ENCODE measurements at places on chromosomes 3 and 15.

- DNase-seq, result no peak
Observed at GRCh38 chr3:23308986-23309625, 106.0 kb downstream of the UBE2E2 start.

- no peak for DNase-seq
Observed at GRCh38 chr3:53226142-53226840, 29.5 kb downstream of the TKT start.

GRCh38 chr3:183156266-183156665, 6.3 kb downstream of the LAMP3 start:
- no peak for DNase-seq

- DNase-seq, result no peak
Observed at GRCh38 chr15:34241376-34242330, 16.8 kb downstream of the EMC4 start.

- no peak for DNase-seq
Observed at GRCh38 chr3:132255041-132255745, 62.0 kb upstream of the ACP3 start.

GRCh38 chr3:181615666-181616065, 96.1 kb upstream of the SOX2 start:
- no peak for DNase-seq

- DNase-seq, result no peak
Observed at GRCh38 chr3:107846279-107846852, 244.5 kb downstream of the CD47 start.
